Suppressor macrophage (primary cell): ENCODE measurements at places on chromosomes 6 and 20.

DNA sequence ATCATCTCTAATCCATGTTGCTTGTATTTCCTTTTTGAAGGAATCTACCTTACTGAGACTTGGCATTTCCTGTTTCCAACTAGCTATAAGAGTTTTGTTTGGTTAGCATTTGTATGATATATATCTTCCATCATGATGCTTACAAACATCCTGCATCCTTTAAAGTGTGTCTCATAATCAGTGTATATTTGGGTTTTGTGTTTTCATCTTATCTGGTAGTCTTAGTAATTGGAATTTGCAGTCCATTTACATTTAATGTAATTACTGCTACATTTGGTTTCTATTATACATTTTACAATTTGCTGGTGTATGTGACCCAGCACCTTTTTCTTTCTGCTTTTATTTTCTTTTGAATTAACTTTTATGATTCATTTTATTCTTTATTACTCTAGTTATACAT lies 12.6 kb downstream of the CENPW start:
- DNase-seq, result no peak

DNA sequence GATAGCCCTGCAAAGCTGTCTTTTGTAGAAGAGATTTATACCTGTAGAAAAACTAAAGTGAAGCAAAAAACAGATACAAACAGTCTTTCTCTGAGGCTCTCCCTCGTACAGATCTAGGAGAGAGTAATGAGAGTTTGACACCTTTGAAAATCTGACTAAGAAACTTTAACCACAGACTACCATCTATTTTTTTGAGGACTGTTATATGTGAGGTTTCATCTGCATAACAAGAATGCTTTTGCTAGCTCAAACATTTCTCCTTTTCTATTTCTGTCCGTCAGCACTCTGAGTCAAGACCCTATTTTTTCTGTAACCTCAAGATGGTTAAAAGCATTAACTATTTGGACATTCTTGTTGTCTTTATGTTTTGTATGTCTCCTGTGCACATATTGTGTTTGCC lies 193.0 kb downstream of the BTBD3 start:
- no peak for DNase-seq

DNA sequence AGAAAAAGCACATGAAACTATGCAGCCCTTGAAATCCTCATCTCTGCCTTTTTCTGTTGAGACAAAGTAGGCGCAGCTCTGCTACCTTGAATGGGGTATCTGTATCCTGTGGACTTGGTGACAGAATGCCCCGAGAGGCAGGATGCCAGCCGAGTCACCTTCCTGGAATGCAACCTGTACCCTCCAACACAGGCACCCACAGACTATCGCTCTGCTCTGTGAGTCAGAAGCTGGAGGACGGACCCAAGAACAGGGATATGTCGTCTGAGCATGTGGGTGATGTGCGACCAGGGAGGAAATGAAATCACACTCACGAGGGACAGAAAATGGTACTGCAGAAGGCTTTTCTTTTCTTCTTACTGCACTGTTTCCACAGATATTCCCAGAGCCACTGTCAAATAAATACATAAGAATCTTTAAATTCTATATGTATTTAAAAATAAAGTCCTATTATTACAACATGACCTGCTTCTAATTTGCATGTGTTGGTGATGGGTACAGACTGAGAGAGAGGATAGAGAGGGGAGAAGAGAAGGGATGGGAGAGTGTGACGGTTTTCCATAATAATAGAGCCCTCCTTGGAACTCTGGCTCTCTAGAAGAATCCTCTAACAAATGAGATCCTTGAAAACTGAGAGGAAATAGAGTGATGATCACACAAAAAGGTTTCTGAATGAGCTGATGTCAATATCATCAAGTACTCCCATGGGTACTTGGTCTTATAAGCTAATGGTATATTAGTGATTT lies 308.1 kb downstream of the FOXC1 start:
- peak; percentile 80 for DNase-seq

- DNase-seq, result peak; percentile 90
These were observed at the start of the genes CYP39A1 and SLC25A27 for GRCh38 chr6:46652603-46653438. CYP39A1 (minus strand) TSS chr6:46652818; CDS start chr6:46652582, 236 bp downstream. SLC25A27 (plus strand) TSS chr6:46652975; CDS start chr6:46653193, 218 bp downstream.

DNA sequence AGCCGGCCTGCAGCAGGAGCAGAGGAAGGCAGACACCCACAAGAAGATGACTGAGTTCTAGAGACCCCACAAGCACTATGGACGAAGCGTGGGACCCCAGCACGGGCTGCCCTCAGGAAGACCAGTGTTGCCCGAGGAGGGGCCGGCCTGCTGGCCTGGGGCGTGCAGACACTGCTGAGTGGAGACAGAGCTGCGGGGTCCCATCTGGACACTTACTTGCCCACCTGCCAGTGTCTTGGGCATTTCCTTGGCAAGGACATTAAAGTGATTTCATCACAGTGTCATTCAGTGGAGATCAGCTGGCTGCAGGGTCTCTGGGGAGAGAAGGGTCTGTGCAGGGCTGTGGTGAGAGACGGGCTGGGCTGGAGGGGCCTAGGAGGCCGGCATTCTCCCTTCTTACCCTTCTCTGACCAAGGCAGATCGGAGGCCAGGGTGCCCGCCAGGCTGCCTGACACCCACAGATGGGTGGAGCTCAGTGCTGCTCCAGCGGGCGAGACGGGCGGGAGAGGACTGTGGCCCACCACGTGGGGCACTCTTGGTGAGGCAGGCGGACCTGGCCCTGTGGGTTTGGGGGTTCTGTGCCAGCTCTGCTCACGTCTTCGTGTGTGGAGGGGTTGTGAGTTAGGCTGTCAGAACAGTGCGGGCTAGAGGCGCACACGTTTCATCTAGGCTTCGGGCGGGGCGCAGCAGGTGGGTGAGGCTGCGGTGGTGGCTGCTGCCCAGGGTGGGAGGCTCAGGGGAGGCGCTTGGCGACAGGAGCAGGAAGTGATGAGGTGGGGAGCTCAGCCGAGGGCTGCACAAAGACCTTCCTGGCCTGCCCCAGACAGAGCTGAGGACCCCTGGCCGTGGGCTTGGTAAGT lies at the start of gene LIME1:
TSS of gene LIME1 (plus strand) at position 806 of the 860 bp plus-strand sequence. CDS start 886 bp downstream, outside the sequence.
- no peak for DNase-seq

DNA sequence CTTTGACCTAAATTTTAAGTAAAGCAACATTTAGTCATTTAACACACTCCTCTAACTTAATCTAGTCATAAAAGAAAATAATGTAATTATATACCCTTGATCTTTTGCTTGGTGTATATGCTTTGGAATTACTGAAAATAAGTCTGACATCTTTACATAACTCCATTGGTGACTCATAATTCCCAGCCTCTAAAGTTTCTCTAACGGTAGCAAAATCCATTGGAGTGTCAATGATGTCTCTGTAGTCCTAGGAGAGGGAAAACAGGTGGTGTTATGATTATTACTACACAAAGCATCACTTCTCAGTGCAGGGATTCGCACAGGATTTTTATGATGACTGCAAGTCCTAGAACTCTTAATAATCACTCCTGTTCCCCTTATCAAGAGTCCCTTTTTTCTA lies 80.2 kb downstream of the IRAK1BP1 start:
- no peak for DNase-seq

- DNase-seq, result peak; percentile 50
These were observed 42.9 kb downstream of the UQCC1 start for GRCh38 chr20:35368666-35369423.

GRCh38 chr6:41588111-41588510 lies 41.9 kb downstream of the FOXP4 start:
- no peak for DNase-seq

- no peak for DNase-seq
These were observed 112.2 kb upstream of the TNFAIP3 start for GRCh38 chr6:137754866-137755265.

DNA sequence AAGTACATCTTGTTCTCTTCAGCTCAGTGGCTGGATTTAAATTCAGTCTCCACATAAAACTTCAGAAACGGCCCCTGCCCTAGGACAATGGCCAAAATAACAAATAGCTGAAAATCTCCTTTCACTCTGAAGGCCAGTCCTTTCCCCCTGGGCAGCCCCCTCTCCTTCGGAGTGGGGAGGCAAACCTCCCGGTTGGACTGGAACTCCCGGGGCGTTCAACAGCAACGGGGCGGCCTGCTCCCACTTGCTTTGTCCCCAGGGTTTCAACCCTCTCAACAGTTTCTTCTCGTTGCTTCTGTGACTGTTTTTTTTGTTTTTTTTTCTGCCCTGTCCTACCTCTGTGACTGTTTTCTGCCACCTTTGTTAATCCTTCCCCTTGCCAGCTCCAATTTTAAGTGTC lies 102.6 kb upstream of the DUSP22 start:
- no peak for DNase-seq

DNA sequence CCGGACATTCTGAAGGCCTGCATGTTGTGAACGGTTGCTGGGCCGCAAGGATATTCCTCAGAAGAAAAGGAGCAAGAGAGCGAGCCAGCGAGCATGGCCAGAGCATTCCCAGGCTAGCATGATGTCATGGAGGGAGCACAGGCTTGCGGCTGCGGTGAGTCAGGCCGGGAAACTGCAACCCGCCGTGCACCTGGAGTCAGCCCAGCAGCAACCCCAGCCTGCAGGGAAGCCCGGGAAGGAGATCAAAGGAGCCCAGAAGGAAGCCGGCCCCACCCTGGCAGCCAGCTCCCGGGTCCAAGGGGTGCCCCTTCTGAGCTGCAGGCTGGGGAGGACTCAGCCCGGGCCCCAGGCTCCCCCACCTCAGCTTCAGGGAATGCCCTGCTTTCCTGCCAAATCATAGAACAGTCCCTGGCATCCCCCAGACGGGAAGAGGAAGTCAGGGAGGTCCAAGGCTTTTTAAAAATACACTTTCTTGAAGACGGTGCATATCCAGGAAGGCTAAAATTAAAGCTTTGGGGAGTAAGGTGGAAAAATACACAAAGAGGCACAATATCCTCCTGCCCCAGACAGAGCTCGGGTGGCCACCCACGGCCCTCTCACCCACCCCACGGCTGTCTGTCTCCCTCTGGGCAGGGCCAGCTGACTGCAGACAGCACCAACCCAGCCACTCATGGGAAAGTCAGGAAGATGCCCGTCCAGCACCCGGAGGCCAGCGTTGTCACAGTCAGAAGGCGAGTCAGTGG lies 53.7 kb downstream of the BMP7 start:
- no peak for DNase-seq

DNA sequence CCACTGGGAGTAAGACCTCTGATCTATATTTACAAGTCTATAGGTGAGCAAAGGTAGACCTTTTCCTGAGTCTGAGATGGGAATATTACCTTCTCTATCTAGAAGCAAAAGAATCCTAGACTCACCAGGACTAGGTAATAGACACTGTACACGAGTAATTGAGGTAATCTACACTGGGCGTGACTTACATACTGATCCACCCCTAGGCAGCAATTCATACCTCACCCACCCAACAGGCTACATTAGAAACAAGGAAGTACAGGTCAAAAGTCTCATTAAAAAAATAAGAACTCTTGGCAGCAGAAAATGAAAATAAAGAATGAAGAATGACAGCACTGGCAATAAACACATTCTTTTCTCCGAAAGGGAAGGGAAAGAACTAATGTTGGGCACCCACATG lies 7.6 kb downstream of the CSNK2A1 start:
- DNase-seq, result peak; percentile 35

DNA sequence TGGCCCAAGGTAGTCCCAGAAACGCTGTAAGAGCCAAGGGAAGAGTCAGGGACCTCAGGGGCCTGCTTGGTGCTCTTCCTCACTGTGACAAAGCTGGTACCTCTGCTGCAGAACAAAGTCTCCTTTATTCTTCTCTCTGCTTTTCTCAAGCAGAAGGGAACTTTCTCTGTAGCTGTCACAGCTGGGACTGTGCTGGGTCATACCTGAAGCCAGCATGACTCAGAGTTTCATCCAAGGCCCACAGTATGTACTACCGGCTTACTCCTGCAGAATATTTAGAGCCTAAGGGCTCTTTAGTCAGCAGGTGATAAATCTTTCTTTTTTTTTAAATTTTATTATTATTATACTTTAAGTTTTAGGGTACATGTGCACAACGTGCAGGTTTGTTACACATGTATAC lies 183.2 kb downstream of the TINAG start:
- DNase-seq, result no peak

DNA sequence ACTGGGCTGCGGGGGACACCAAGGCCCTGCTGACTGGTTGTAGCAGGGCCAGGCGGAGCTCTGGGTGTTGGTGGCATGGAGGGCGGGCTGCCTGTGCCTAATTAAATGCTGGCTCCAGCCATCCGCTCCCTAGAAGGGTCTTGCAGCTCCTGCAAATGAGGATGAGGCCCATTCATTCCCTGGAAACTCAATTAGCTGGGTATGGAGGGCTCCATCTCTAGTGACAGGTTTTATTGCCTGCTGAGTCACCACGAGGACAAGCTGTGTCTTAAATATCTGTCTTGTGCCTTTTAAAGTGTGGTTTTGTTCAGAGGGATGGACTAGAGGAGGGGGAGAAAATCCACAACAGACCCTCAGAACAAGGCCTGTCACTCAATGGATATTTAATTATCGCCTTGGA lies 60.9 kb downstream of the SULF2 start:
- no peak for DNase-seq

GRCh38 chr6:123515715-123516114 lies 121.0 kb downstream of the TRDN start:
- no peak for DNase-seq

DNA sequence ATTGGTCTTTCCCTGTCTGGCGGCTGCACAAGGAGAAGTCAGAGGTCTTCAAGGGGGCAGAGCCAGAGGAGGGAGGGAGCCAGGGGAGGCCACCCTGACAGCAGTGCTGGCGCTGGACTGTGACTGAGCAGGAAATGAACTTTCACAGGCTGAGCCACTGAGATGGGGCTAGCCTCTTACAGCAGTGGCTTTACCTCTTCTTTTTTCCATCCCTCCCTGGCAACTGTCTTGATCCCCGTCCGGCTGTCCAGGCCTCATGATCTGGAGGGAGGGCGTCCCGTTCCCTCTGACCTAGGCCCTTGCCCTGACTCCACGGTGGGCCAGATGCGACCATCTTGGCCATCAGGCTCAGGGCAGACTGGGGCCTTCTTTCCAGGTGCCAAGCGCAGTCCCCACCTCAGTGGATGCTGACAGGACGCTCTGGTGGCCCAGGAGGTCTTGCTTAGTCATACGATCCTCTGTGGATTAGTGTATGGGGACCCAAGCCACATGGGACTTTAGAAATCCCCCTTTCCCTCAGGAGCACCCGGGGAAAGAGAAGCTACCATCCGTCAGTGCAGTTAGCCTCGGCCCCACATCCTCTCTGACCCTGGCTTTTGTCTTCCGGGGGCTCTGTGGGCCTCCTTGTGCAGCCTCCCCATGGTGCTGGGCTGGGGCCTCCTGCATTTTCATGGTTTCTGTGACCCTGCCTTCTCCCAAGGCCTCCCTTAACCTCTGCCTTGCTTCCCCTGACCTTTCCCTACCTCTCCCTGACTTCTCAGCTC lies 57.4 kb upstream of the CCDC167 start:
- no peak for DNase-seq

DNA sequence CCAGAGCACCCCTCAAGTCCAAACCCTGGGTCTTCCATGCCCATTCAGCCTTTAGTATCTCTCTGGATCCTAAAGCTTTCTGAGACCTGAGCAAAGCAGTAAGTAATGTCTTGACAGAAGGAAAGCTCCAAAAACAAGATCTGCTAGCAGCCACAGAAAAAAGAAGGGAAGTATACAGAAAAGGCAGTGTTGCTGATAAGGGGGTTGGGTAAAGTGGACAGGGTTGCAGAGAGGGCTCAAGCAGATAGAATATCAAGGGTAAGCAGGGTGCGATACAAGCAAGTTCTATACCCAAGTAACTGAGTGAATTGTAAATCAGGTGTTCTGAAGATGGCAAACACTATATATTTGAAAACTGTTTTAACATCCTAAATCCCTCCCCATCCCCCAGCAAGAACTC lies 113.4 kb upstream of the CARMIL1 start:
- no peak for DNase-seq
